ENCODE measurements at places on chromosomes 2 and 18.

DNA sequence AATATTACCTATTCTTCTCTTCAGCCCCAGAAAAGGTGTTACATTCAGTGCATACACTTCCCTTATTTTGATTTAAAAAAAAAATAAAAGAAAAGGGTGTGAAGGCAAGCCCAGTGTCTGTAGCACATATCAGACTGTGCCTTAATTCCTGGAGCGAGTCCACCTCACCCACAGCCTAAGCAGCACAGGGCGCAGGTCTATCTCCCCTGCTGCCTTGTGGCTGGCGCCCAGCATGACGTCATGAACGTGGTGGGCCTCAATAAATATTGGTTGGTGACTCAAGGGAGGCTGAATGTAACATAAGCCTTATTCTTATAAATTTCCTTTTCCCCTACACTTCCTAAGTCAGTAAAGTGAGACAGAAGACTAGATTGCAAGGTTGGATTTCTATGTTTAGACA is 26.4 kb downstream of the ST3GAL5 start:
- H3K36me3 ChIP-seq, result peaks cover 76% of the 10 kb centered on the region
- DNase-seq, result no peak
- H3K27ac ChIP-seq, result no peak overlapping the region
- H3K4me1 ChIP-seq, result peaks cover 5% of the 10 kb centered on the region
- no peaks in the 10 kb centered on the region for H3K27me3 ChIP-seq
- H3K4me3 ChIP-seq, result no peak overlapping the region

- peaks cover 26% of the 10 kb centered on the region for H3K27me3 ChIP-seq
- H3K27ac ChIP-seq, result no peak overlapping the region
- H3K4me1 ChIP-seq, result no peaks in the 10 kb centered on the region
- no peak for DNase-seq
Observed at GRCh38 chr2:233044974-233045605, 12.6 kb downstream of the NEU2 start.

- H3K4me1 ChIP-seq, result no peaks in the 10 kb centered on the region
- no peak overlapping the region for H3K4me3 ChIP-seq
- no peaks in the 10 kb centered on the region for H3K27me3 ChIP-seq
Observed at GRCh38 chr18:54764786-54765185, 63.5 kb upstream of the RAB27B start.

DNA sequence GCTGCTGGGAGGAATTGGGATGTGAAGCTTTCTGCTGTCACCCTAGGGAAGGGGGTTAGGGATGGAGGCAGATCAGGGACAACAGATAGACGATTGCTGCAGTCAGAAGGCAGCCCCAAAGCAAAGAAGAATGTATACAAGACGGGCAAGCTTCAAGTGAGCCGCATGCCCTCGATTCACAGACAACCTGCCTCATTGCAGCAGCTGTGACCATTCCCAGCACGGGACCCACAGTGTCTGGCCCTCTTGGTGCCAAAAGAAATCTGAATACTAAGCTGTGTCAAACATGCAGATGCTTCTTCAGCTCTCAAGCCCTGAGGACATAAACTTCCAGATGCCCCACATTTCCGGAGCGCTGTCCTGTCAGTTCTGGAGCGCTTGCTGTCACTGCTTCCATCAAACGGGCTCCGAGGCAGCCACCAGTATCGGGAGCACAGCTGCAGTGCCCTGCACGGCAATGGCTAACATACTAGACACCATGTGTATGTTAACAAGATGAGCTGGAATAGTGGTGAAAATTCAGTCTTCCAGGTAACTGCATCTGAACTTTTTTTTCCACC is 33.8 kb downstream of the PRELID3A start:
- H3K36me3 ChIP-seq, result peaks cover 18% of the 10 kb centered on the region
- H3K27ac ChIP-seq, result no peak overlapping the region
- DNase-seq, result no peak

DNA sequence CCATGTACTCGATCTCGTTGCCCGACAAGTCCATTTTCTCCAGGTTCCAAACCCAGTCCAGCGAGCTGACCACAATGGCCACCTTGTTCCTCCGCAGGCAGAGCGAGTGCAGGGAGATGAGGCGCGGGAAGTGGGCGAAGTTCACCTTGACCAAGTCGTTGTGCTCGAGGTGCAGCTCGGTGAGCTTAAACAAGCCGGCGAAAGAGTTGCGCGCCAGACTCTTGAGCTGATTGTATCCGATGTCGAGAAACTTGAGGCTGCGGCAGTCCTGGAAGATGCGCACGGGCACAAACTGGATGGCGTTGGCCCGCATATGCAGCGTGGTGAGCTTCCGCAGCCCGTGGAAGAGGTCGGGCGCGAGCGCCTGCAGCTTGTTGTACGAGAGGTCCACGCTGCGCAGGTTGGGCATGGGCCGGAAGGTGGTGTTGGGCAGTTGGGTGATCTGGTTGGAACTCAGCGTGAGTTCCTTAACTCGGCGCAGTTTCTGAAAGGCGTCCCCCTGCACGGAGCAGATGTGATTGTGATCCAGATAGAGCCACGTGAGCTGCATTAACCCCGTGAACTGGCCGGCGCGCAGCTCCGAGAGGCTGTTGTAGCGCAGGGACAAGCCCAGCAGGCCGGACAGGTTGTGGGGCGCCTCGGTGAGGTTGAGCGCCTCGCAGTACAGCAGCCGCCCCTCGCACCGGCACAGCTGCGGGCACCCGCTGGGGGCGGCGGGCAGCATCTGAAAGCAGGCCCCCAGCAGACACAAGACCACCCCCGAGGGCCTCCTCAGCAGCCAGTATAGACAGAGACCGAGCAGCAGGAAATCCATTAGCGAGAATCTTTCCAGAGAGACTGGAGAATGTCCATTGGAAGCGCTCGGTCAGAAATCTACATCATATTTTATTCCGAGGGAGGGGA is 1.3 kb downstream of the LRRTM1 start:
- peaks cover 39% of the 10 kb centered on the region for H3K27me3 ChIP-seq
- H3K27ac ChIP-seq, result no peak overlapping the region
- peak; percentile 22 for DNase-seq
- peak overlapping the region; percentile 82 for H3K4me3 ChIP-seq

DNA sequence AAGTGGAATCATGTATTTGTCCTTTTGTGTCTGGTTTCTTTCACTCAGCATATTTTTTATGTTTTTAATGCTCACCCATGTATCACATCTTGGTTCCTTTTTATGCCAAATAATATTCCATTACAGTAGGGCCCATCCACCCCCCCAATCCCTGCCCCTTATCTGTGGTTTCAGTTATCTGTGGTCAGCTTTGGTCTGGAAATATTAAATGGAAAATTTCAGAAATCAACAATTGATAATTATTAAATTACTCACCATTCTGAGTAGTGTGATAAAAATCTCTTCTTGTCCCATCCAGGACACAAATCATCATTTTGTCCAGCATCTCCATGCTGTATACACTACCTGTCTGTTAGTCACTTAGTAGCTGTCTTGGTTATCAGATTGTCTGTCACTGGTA is 66.7 kb downstream of the BIRC6 start:
- H3K4me3 ChIP-seq, result no peak overlapping the region
- H3K4me1 ChIP-seq, result peaks cover 5% of the 10 kb centered on the region
- peaks cover 3% of the 10 kb centered on the region for H3K36me3 ChIP-seq

DNA sequence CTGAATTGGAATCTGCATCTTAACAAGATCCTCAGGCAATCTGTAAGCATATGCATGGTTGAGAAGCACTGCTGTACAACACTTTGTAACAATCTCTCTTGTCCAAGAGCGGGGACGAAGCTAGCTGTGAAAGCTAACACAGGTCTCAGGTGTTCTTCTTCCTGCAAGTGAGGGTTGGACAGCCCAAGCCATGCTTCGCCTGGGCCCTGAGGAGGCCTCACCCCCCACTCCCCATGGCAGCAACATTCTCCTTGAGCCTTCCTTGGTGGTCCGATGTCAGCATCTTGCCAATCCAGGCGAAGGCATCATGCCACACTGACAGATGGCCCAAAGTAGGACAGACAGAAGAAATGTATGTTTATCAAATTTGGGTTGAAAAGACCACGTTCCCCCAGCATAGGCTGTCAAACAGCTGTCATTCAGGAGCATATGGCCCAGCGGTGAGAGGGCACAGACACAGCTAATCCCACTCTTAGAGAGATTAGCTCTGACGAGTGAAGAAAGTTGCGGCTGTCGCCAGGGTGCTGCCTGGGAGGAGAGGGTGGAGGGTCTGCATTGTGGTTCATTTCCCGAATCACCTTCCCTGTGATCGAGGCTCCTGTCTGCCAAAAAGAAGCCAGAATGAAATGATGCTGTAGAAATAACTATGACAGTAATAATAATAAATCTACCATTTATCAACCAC is 344.7 kb downstream of the MYCN start:
- H3K27ac ChIP-seq, result no peak overlapping the region
- H3K36me3 ChIP-seq, result no peaks in the 10 kb centered on the region
- H3K4me1 ChIP-seq, result no peaks in the 10 kb centered on the region
- H3K27me3 ChIP-seq, result peaks cover 4% of the 10 kb centered on the region
- no peak overlapping the region for H3K4me3 ChIP-seq

DNA sequence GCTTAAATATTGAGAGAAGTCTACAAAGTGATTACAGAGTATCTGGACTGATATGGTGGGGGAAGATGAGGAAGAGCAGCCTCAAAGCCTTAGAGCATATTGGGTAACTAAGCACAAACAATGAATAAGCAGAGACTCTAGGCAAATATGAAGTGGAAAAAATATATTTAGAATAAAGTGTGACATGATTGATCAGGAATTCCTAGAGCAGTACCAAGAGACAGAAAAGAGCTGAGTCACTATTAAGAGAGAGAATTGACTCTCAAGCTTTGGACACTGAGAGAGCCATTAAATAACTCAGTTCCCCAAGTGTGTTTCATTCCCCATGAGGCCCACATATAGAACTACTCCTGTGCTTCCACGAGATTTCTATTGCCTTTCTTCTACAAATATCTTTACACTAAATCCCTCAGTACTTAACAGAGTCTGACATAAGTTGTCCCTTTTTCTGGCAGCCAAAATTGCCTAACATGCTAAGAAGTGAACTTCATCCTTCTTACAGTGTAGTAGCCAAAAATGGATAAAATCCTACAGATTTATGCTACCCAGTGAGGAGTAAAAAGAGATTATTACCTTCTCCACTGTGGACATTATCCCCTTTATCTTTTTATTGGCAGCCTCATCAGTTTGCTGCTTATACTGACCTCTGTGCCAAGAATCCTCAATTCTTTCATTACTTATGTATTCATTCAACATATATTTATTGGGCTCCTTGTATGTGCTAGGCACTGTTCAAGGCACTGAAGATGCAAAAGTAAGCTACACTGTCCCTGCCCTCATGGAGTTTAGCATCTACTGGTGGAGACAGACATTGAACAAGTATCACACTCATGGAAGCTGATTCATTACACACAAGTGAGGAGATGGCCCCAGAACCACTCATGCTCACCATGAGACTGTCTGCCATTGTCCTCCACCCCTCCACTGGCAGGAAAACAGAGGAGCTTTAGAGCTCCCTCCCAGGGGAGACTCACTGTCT is 45.4 kb downstream of the SLC40A1 start:
- no peaks in the 10 kb centered on the region for H3K36me3 ChIP-seq
- DNase-seq, result peak; percentile 65
- H3K27me3 ChIP-seq, result no peaks in the 10 kb centered on the region
- no peak overlapping the region for H3K4me3 ChIP-seq
- no peak overlapping the region for H3K27ac ChIP-seq
- no peaks in the 10 kb centered on the region for H3K4me1 ChIP-seq

GRCh38 chr2:57693965-57694364 is 352.6 kb upstream of the VRK2 start:
- no peak overlapping the region for H3K27ac ChIP-seq
- DNase-seq, result no peak
- no peak overlapping the region for H3K4me3 ChIP-seq
- no peaks in the 10 kb centered on the region for H3K27me3 ChIP-seq
- H3K36me3 ChIP-seq, result no peaks in the 10 kb centered on the region
- no peaks in the 10 kb centered on the region for H3K4me1 ChIP-seq

GRCh38 chr2:235611349-235611748 is 117.5 kb downstream of the AGAP1 start:
- H3K36me3 ChIP-seq, result no peaks in the 10 kb centered on the region
- no peak overlapping the region for H3K27ac ChIP-seq
- no peak for DNase-seq
- H3K4me1 ChIP-seq, result peaks cover 16% of the 10 kb centered on the region

GRCh38 chr2:120625865-120626560 is 109.7 kb upstream of the GLI2 start:
- H3K4me1 ChIP-seq, result no peaks in the 10 kb centered on the region
- DNase-seq, result no peak
- no peak overlapping the region for H3K4me3 ChIP-seq
- no peaks in the 10 kb centered on the region for H3K36me3 ChIP-seq
- peaks cover 54% of the 10 kb centered on the region for H3K27me3 ChIP-seq

DNA sequence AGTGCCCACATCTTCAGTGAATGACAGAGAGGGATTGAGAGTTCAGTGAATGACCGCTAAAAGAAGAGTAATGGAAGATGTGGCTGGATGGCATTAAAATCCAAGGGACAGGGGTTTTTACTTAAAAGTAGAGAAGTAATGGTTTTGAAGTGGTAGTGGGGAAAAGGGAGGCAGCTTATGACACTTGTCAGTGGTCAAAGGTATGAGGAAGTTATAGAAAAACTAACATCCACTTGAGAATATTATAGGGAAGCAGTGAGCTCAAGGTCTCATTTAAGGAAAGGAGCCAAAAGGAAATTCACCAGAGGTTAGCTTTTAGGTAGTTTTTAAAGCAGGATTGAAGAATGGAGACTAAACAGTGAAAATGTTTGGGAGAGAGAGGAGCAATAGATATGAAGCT is 24.3 kb downstream of the CDK15 start:
- no peak for DNase-seq
- no peak overlapping the region for H3K4me3 ChIP-seq
- no peaks in the 10 kb centered on the region for H3K27me3 ChIP-seq
- H3K4me1 ChIP-seq, result no peaks in the 10 kb centered on the region
- H3K36me3 ChIP-seq, result no peaks in the 10 kb centered on the region

DNA sequence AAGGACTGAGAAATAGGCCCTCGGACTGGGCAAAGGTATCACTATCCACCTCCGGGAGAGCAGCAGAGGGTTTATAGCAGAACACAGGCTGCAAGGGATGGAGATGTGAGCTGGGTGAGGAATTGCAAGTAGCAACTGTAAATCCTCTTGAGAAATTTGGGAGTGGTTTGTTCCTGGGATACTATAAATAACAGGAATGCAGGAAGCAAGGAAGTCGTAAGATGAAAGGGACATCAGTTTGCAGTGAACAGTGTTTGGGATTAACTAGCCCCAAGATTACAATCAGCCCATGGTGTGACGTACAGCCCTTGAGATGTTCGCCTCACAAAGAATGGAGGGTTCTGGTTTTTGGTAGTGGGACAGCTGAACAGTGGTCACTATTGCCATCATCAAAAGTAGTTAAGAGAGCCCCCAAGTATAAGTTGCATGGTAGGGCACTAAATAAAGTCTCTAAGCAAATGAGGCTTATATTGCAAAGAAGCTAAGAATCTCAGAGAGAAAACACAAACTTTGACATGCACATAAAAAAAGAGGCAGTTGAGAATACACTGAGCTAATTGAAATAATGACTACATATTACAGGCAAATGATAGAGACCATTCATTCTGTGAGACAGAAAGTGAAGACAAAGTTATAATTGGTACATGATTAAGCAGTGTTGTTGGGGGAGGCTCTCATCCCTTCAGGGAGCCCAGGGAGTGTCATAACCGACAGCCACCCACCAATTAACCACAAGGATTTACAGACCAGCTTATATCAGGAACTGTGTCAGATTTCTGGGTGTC is 362.5 kb upstream of the ACVR2A start:
- no peaks in the 10 kb centered on the region for H3K36me3 ChIP-seq
- peak; percentile 4 for DNase-seq
- no peaks in the 10 kb centered on the region for H3K27me3 ChIP-seq
- H3K27ac ChIP-seq, result no peak overlapping the region
- no peaks in the 10 kb centered on the region for H3K4me1 ChIP-seq

- no peak overlapping the region for H3K4me3 ChIP-seq
- DNase-seq, result no peak
- no peaks in the 10 kb centered on the region for H3K36me3 ChIP-seq
- no peaks in the 10 kb centered on the region for H3K27me3 ChIP-seq
Observed at GRCh38 chr18:35088921-35089320, 47.7 kb downstream of the MAPRE2 start.
